ENCODE measurements at places on chromosomes 7 and 10.

DNA sequence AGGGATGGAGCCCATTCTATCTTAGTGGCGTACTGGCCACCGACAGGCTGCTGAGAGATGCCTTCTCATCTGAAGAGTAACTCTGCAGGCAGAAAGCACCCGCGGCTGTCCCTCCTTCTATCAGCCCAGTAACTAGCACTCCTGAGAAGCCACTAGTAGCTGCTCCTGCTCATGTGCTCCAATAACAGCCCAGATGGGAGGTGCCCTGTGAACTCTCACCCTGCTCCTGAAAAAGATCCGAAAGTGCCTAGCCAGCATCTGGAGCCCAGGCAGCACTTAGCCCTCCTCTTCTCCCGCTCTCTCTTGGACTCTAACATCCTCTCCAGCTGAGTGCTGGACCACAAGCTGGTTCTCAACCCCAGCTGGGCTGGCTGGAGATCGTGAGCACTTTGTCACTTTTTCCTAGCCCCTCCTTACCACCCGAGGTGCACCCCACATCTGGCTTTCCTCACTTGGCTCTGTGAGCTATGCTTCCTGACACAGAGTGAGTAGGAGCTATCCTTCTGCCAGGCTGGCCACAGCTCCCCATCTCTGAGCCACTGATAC lies 239.2 kb downstream of the GRID1 start:
- H3K27me3 ChIP-seq, result peaks cover 3% of the 10 kb centered on the region
- H3K27ac ChIP-seq, result no peak overlapping the region
- DNase-seq, result no peak

- no peak overlapping the region for H3K27ac ChIP-seq
- H3K27me3 ChIP-seq, result peaks cover 2% of the 10 kb centered on the region
- no peaks in the 10 kb centered on the region for H3K4me1 ChIP-seq
- no peak overlapping the region for H3K4me3 ChIP-seq
- H3K36me3 ChIP-seq, result no peaks in the 10 kb centered on the region
- DNase-seq, result no peak
These were observed 299.1 kb downstream of the PLXNA4 start for GRCh38 chr7:132276976-132277725.

- no peak overlapping the region for H3K4me3 ChIP-seq
- no peak overlapping the region for H3K27ac ChIP-seq
- no peaks in the 10 kb centered on the region for H3K27me3 ChIP-seq
These were observed 3.0 kb upstream of the CYP2W1 start for GRCh38 chr7:979886-980571.

DNA sequence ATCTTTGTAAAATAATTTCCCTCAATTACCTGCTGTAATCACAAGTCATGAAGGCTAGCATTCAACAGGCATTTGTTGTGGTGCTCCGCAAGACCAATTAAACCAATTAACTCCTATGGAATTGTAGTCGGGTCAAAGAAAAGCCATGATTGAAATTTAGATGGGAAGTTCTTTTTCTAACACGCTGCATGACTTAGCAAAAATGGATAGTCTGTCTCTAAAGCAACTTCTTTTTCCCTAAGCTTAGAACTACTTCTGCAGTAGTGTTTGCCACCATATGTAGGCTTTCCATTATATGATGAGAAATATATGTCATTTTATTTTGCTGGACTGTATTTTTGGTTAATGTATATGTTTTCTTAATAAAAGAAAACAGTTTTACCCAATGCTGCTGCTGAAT lies 119.1 kb downstream of the TSPAN12 start:
- no peaks in the 10 kb centered on the region for H3K4me1 ChIP-seq
- H3K36me3 ChIP-seq, result no peaks in the 10 kb centered on the region
- H3K27ac ChIP-seq, result no peak overlapping the region

GRCh38 chr10:13219685-13220670 lies 14.2 kb downstream of the UCMA start:
- no peak overlapping the region for H3K4me3 ChIP-seq
- no peak overlapping the region for H3K27ac ChIP-seq
- no peaks in the 10 kb centered on the region for H3K4me1 ChIP-seq
- DNase-seq, result no peak

DNA sequence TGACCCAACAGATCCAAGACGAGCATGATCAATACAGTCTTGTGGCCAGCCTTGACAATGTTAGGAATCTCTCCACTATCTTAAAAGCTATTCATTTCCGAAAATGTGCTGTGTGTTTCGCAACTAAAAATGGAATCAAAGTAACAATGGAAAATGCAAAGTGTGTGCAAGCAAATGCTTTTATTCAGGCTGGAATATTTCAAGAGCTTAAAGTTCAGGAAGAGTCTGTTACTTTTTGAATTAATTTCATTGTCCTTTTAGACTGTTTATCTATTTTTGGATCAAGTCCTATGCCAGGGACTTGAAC lies 24.3 kb upstream of the TIAL1 start:
- no peaks in the 10 kb centered on the region for H3K27me3 ChIP-seq
- DNase-seq, result no peak
- H3K36me3 ChIP-seq, result no peaks in the 10 kb centered on the region

GRCh38 chr7:29622335-29623265 lies 59.0 kb downstream of the PRR15 start:
- DNase-seq, result no peak
- no peak overlapping the region for H3K27ac ChIP-seq
- no peak overlapping the region for H3K4me3 ChIP-seq
- no peaks in the 10 kb centered on the region for H3K4me1 ChIP-seq
- H3K36me3 ChIP-seq, result no peaks in the 10 kb centered on the region

GRCh38 chr7:29479301-29480200 lies 84.1 kb upstream of the PRR15 start:
- H3K4me3 ChIP-seq, result no peak overlapping the region
- DNase-seq, result no peak
- no peaks in the 10 kb centered on the region for H3K4me1 ChIP-seq
- no peaks in the 10 kb centered on the region for H3K27me3 ChIP-seq
- peaks cover 6% of the 10 kb centered on the region for H3K36me3 ChIP-seq

DNA sequence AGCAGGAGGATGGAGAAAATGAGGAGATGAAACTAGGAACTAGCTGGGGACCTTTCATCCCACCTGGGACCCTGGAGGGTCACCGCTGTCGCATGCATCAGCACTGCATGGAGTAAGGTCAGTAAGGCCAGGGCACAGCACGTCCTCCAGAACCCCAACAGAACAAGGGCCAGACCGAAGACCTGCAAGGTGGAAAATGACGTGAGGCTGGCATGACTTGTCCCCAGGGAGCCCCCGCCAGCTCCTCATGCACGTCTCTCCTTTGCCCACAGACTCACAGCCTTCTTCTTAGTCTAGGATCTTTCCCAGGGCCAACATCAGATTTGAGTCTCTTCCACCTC lies 4.7 kb downstream of the ZNF488 start:
- H3K27me3 ChIP-seq, result peaks cover 28% of the 10 kb centered on the region
- no peaks in the 10 kb centered on the region for H3K36me3 ChIP-seq
- no peak for DNase-seq
- no peak overlapping the region for H3K4me3 ChIP-seq
- H3K4me1 ChIP-seq, result peaks cover 7% of the 10 kb centered on the region
- H3K27ac ChIP-seq, result no peak overlapping the region

DNA sequence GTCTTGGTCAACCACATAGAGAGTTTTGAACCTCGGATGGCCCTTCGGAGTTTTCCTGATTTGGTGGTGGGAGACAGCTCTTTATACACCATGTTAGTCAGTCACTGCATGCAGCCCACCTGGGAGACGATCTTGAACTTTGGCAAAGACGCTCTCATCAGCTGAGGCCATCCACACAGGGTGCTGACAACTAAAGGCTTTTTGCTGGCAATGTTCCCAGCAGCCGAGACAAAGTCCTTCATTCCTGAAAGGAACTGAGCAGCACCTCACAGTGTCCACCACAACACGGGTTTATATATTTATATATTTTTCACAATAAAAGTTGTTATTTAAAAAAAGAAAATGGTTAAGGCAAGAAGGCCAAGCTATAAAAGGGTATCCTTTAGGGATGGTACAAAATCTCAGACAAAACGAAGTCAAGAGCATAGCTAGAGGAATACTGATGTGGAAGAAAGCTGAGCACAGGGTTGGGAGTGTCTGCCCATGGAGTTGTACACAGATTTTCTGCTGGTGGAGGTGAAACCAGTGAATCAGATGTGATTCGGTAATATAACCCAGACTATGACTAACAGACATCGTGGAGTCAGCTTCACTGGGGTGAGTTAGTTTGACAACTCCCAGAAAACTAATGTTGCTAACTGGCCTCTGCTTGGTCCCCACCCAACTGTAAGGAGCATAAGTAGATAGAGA lies 27.4 kb upstream of the CAPZA2 start:
- no peak overlapping the region for H3K4me3 ChIP-seq
- no peaks in the 10 kb centered on the region for H3K36me3 ChIP-seq
- no peaks in the 10 kb centered on the region for H3K4me1 ChIP-seq
- DNase-seq, result no peak
- H3K27me3 ChIP-seq, result no peaks in the 10 kb centered on the region

DNA sequence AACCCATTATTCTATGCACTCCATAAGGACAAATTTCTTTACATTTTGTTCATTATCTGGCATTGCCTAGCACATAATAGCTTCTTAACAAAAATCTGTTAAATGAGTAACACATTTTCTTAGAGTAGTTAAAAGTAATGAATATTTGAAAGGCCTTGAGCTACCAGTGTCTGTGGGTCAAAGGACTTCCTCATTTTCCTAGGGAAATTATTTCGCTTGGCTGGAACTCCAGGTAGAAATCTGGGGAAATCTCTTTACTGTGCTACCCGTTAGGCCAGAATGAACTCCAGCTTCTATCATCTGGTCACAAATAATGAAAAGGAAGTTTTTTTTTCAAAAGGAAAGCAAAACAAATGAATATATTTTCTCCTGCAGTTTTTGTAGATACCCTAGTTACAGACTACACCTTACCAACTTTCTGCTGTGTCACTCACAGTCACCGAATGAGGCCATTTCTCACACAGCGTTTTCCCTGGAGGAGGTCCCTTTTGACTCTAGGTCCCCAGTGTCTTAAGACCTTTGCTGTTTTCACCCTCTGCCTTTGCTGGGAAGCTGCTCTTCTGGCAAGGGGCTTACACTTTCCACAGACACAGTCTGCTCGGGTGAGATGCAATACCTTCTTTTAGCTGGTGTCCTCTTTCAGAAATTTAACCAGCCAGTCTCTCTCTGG lies 1.6 kb downstream of the SAMD9L start:
- peak overlapping the region; percentile 94 for H3K4me3 ChIP-seq
- peaks cover 21% of the 10 kb centered on the region for H3K36me3 ChIP-seq
- no peak for DNase-seq
- H3K27me3 ChIP-seq, result no peaks in the 10 kb centered on the region
- peaks cover 46% of the 10 kb centered on the region for H3K4me1 ChIP-seq

DNA sequence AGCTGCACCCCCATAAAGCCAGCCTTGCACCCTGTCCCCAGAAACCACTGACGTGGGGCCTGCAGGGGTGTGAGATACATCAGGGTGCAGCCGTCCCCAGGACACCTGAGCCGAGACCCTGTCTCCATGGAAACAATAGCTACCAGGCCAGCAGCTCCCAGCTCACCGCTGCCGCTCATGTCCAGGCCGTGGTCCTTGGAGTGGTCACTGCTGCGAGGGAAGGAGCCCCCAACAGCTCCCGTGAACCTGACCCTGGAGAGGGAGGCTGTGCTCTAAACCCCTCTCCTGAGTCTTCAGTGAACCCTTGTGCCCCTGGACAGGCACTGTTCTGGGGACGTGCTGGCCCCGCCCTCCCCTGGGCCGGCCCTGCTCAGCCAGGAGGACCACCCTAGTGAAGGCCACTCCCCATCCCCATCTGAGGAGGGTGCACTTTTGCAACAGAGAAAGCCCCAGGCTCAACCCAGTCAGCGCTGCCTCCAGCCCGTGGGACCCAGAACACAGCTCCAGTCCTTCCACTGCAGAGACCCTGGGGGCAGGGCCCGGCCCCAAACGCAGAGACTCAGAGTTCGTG lies 19.6 kb upstream of the INPP5A start:
- no peaks in the 10 kb centered on the region for H3K4me1 ChIP-seq
- no peaks in the 10 kb centered on the region for H3K36me3 ChIP-seq
- H3K27me3 ChIP-seq, result no peaks in the 10 kb centered on the region
- H3K27ac ChIP-seq, result no peak overlapping the region

DNA sequence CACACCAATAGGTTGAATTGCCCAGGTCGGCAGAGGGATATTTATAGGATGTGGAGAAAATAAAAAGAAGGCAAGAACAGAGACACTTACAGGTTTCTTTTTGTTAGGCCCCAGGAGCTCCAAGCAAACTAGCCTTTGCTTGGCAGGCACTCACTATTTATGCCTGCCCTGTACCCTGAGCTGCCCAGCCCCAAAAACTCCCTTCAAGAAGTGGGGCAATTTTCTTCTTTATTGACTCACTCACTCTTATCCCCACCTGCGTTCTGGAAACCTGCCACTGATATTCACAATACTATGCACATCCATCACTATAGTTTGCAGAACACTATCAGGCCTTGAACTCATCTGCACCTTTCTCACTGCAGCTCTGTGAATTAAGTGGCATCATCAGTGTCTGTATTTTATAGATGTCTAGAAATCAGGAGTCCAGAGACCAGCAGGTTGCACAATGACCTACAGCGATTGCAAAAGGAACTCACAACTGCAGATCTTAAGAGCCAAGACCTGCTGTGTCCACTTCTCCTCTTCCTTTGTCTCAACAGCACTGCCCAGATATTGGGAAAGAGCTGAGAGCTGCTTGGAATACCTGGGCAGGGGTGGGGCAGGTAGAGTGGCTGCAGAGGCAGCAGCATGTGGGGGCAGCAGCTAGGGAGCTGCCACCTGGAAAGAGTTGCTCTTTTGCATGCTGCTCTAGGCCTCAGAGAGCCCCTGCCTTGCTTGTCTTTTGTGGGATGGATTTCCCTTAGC lies at the start of gene SFTPD:
TSS of gene SFTPD (minus strand) at position 130 of the 747 bp plus-strand sequence. CDS start 2,446 bp downstream, outside the sequence.
- no peak within 1 kb of the TSS for H3K4me3 ChIP-seq
- H3K27ac ChIP-seq, result no peak within 1 kb of the TSS
- H3K27me3 ChIP-seq, result peaks cover 1% of the 10 kb centered on the region
- no peaks in the 10 kb centered on the region for H3K4me1 ChIP-seq
- no peak for DNase-seq

GRCh38 chr10:33092596-33092995 lies 134.6 kb upstream of the ITGB1 start:
- no peak overlapping the region for H3K27ac ChIP-seq
- peaks cover 14% of the 10 kb centered on the region for H3K4me1 ChIP-seq
- H3K36me3 ChIP-seq, result peaks cover 10% of the 10 kb centered on the region
- no peak for DNase-seq

- peak; percentile 10 for DNase-seq
- no peak overlapping the region for H3K27ac ChIP-seq
- H3K4me3 ChIP-seq, result peak overlapping the region; percentile 88
- H3K4me1 ChIP-seq, result peaks cover 8% of the 10 kb centered on the region
- peaks cover 3% of the 10 kb centered on the region for H3K27me3 ChIP-seq
These were observed 76.9 kb upstream of the KMT2C start for GRCh38 chr7:152512706-152513105.

- peaks cover 91% of the 10 kb centered on the region for H3K4me1 ChIP-seq
- H3K4me3 ChIP-seq, result no peak overlapping the region
- no peak for DNase-seq
These were observed 239.9 kb downstream of the CELF2 start for GRCh38 chr10:11257440-11258090.

- no peak for DNase-seq
- H3K27me3 ChIP-seq, result peaks cover 2% of the 10 kb centered on the region
- H3K27ac ChIP-seq, result no peak overlapping the region
- no peaks in the 10 kb centered on the region for H3K4me1 ChIP-seq
- H3K36me3 ChIP-seq, result no peaks in the 10 kb centered on the region
- no peak overlapping the region for H3K4me3 ChIP-seq
These were observed 116.4 kb upstream of the MKI67 start for GRCh38 chr10:128242641-128243040.

All from immature natural killer cell (primary cell).